ENCODE measurements at places on chromosomes 2 and 18. TPM values are rescaled to one million over a fixed set of nuclear protein-coding genes. Genes with fewer than 3 reads are reported as not detected.

The DCDC2C gene
- total RNA-seq = not detected

The DNER gene
- not detected for total RNA-seq

The DOK1 gene
- total RNA-seq = 47.5 TPM

The IL18RAP gene
- total RNA-seq = 43.4 TPM

The CAPN14 gene
- total RNA-seq = 0.68 TPM

The C18orf32 gene
- 32.8 TPM for total RNA-seq

The FTCDNL1 gene
- total RNA-seq = 0.71 TPM

The DNAJC27 gene
- total RNA-seq = 5.5 TPM

The RAD51AP2 gene
- total RNA-seq = not detected

The NYAP2 gene
- total RNA-seq = not detected

The C1GALT1C1L gene
- total RNA-seq = not detected

The ANKRD30BL gene
- total RNA-seq = not detected

The HDHD2 gene
- 45.6 TPM for total RNA-seq

The ARHGAP15 gene
- total RNA-seq = 182 TPM

The CDK15 gene
- not detected for total RNA-seq

The KCTD1 gene
- total RNA-seq = 5.2 TPM

The DSC3 gene
- total RNA-seq = not detected

Data from T-helper 1 cell treated with Interleukin-12 subunit alpha and Interleukin-12 subunit beta and Interleukin-4 antibody, amounts not matched to agents 30 ng/mL and 1 ng/mL, for 36 hours (primary cell).